RWPE1 (cell line): ENCODE measurements at places on chromosomes 2 and 18.

DNA sequence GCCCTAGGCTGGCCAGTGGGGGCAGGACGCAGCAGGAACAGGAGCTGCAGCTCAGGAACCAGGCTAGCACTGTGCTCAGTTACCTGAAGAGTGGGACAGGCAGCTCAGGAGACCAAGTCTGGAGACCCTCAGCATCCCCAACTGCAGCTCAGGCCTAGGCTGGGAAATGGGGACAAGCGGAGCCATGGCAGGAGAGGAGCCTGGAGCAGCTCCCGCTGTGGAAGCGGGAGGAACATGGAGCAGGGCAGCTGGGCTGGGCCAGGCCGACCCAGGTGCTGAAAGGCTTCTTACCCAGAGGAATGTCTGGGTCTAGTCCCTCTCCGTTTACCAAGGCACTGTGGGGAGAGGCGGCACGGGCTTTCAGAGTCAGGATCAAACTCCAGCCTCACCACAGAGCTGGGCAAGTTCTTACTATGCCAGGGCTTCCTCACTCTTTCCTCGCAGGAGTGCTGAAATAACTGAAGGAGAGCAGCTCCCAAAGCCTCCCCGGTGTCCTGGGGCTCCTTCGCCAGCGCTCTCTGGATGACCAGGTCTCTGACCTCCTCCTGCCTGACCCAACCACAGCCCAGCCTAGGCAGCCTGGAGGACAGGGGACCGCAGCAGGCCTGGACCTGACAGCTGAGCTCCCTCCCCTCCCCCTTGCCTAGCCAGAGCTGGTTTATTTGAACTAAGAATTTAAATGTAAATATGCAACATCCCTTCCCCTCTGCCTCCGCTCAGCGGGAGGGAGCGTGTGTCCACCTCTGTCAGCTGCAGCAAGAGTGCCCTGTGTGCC, 247.8 kb upstream of the SIX2 start:
- DNase-seq: no peak

- no peak for DNase-seq
These were observed 151.9 kb downstream of the EPHA4 start for GRCh38 chr2:221420245-221420644.

DNA sequence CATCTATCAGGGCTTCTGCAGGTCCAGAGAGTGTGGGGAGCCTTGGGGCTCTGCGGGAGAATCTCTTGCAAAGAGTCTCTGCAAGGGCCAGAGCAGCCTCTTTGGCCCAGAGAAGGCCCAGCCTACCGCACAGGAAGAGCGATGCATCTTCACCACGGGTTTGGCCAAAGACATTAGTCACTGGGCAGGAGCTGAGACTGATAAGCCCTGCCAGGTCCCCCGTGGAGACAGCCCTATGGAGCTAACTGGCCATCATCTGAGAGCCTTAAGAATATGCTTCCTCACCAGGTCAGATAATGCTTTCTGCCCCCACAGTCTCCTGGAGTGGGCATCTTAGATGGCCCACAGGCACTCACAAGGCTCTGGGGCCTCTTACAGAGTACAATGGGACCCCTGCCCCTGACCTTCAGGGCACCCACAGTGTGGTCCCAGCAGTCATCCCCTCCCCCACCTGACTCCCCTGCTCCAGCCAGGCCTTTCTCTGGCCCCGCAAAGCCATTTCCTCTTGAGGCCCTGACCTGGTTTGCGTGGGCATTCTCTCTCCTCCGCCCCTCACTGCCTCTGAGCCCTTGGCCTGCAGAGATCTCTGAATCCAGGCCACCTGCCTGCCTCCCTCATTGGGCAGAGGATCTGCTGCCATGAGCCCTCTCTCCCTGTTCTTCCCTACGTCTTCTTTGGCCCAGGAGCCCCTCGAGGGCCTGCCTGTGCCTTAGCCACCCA, 31.9 kb upstream of the MAPRE3 start:
- no peak for DNase-seq

GRCh38 chr2:696463-696862, 19.3 kb upstream of the TMEM18 start:
- DNase-seq: no peak

DNA sequence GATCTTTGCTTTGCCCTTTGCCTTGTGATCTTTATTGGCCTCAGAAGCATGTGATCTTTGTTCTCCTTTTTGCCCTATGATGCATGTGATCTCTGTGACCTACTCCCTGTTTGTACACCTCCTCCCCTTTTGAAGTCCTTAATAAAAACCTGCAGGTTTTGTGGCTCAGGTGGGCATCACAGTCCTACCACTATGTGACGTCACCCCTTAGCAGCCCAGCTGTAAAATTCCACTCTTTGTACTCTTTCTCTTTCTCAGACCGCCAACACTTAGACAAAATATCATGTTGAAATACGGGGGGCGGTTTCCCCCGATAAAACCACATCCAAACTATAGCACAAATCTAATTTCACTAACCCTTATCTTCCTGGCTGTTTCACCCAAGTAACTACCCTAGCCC, 76.7 kb upstream of the RAPGEF4 start:
- DNase-seq: no peak

DNA sequence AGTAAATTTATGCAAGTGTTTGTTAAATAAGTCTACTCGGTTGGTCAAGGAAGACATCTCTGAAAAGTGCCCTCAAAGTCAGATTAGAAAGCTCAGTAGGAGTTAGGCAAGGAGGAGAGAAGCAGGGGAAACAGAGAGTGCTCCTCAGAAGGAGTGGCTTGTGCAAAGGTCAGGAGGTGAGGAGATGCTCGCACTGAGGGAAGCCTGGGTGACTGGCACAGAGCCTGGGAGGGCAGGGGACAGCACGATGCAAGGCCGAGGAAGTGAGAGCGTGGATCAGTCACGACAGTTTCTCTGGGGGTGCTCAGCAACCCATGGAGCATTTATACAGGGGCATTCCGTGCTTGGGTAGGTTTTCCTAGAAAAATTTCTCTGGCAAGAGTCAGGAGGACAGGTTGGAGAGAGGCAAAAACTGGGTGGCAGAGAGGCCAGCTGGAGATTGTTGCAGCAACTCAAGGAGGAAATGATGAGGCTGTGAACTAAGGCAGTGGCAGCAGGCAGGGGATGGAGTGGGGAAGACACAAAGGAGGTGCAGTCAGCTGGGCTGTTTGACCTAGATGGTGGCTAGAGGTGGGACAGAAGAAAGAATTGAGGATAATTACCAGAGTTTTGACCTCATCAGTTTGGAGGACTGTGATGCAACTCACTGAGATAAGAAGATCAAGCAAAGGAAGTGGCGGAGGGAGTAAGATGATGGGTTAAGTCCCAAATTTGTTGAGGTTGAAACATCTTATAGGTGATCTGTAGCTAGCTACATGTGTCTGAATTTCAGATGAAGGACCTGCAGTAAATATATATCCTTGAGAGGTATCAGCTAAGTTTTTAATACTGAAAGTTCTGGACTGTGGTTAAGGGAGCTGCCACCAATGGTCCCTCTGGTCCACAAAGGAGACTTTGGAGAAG, 52.4 kb downstream of the BCL2 start:
- DNase-seq: no peak

- DNase-seq: peak; percentile 56
These were observed 235.0 kb downstream of the IRS1 start for GRCh38 chr2:226564667-226565066.

- no peak for DNase-seq
These were observed 131.5 kb downstream of the HDAC4 start for GRCh38 chr2:239269173-239269885.

GRCh38 chr2:177972123-177972522, 100.5 kb downstream of the PDE11A start:
- DNase-seq: no peak

DNA sequence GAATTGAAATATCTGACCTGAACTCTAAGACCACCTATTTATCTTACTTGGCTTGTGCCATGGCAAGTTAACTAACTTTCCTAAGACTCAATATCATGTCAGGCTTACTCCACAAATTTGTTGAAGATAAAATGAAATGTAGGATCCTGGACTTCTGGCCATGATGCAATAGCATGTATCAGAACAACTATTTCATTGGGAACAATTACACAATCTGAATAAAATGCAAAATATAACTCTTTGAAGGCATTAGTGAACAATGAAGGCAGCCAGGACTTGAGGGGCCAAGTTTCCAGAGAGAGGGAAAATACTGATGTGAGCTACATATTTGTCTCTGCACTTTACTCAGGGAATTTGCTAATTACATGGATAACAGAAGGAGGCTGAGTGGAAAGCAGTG, 476.5 kb upstream of the ACVR2A start:
- DNase-seq: no peak

DNA sequence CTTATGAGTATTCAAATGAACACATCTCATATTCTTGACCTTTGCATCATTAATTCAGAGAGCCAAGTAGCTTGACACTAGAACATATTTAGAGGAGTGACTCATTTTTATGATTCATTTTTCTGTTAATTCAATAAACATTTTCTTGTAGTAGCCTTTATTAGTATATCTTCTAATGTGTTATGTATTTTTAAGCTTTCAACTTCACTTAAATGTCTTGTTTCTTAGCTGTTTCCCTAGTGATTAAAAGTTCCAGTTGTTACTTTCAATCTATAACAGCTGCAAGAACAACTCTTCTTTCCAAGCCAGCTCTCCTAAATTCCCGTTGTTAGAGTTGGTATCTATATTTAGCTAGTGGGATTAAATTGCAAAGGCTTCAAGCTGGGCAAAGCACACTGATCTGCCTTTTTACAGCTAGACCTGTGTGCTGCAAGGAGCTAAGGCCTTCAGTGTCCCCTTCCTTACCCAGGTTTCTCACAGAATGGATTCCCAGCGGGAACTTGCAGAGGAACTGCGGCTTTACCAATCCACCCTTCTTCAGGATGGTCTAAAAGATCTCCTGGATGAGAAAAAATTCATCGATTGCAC, at the start of gene KLHL41:
Gene KLHL41, plus strand, starts transcription at position 405 of the 588 bp plus-strand sequence. Its CDS starts 77 bp downstream, at position 482.
- DNase-seq: peak; percentile 30

- DNase-seq: no peak
These were observed 44.7 kb upstream of the TMEM131 start for GRCh38 chr2:98040331-98040939.

- no peak for DNase-seq
These were observed 49.8 kb upstream of the CNGA3 start for GRCh38 chr2:98296440-98296839.

DNA sequence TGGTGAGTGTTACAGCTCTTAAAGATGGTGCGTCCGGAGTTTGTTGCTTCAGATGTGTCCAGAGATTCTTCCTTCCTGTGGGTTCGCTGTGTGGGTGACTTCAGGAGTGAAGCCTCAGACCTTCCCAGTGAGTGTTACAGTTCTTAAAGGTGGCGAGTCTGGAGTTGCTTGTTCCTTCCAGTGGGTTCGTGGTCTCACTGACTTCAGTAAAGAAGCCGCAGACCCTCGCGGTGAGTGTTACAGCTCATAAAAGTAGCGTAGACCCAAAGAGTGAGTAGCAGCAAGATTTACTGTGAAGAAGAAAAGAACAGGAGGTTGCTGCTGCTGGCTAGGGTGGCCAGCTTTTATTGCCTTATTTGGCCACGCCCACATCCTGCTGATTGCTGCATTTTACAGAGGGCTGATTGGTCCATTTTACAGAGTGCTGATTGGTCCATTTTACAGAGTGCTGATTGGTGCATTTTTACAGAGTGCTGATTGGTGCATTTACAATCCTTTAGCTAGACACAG, 34.0 kb upstream of the SPTBN1 start:
- DNase-seq: no peak

GRCh38 chr18:50877545-50878265, 1.2 kb upstream of the ME2 start:
- peak; percentile 5 for DNase-seq

- no peak for DNase-seq
These were observed 597 bp downstream of the PECR start for GRCh38 chr2:216081012-216081411.

- no peak for DNase-seq
These were observed 18.8 kb downstream of the ENOSF1 start for GRCh38 chr18:693466-694187.

DNA sequence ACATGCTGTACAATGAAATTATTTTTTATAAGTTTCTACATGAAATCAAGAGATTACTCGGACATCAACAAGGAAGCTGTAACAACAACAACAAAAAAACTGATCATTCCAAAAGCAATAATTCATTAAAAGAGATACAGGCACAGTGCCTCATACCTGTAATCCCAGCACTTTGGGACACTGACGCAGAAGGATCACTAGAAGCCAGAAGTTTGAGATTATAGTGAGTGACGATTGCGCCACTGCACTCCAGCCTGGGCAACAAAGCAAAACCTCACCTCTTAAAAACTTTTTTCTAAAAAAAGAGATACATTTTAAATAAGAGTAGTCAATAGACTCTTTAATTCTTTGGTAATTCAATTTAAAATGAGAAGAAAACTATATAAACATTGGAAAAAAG, 364.3 kb downstream of the TNS1 start:
- no peak for DNase-seq

DNA sequence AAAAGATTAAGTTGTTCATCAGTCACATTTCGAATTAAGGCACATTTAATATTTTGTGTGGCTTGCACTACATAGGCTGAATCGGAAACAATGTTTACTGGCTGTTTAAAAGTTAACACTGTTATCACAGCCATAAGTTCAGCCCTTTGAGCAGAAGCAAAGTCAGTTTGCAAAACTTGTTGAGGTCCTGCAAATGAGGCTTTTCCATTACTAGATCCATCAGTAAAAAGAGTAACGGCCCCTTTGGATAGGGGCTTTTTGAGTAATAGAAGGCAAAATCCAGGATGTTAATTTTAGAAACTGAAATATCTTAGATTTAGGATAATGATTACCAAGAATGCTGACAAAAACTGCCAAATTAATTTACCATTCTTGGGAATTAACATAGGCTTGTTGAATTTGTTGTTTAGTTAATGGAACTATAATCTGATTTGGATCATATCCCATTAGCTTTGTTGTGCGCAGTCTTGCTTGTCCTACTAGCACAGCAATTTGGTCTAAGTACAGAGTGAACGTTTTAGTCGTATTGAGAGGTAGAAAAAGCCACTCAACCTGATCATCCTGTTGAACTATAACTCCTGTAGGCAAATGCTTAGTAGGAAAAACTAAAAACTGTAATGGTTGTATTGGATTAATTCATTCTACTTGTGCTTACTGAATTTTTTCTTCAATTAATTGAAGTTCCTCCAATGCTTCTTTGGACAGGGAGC, 13.9 kb upstream of the SUCLG1 start:
- DNase-seq: no peak

DNA sequence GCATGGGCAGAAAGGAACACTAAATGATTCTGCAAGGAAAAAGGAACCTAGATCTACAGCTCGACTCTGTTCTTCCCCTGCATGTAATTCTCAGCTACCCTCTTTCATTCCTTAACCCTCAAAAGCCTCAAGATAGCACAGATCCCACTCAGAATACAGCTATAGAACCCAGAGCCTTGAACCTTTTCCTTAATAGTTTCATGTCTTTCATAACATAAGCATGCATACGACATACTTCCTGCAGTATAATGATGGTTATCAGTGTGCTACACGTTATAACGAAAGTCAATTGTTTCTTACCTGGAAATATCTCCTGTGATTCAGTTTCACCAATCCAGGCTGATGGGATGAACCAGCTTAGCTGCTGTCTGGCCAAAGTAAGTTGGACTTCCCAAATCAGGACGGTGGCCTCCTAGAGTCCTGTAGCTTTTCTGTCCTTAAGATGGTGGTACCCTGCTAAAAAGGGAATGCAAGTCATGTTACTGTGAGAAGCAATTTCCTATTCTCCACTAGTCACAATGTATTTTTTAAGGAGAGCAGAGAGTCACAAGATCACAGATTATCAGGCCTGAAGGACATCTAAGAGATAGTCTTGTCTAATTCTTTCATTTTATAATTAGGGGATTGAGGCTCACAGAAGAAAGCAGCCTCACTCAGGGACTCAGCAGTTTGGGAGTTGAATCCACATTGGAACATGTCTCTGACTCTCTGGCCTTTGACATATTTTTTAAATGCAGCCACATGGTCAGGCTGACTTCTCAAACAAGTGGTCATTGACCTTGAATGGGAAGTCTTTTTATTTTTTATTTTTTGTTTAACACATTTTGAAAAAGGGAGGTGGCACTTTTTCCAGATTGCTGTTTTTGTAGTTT, 41.8 kb downstream of the CYRIA start:
- no peak for DNase-seq
